Left cardiac atrium (tissue), 4 donors: ENCODE measurements at places on chromosomes 1 and 21. TPM values are rescaled to one million over a fixed set of nuclear protein-coding genes. Genes with fewer than 3 reads are reported as not detected.

CXADR gene
- total RNA-seq, result 9.8 TPM

PTTG1IP gene
- 195 TPM for total RNA-seq

PGLYRP4 gene
- not detected for total RNA-seq

PRAMEF1 gene
- not detected for total RNA-seq

MROH7 gene
- 4.5 TPM for total RNA-seq

SPRR2E gene
- not detected for total RNA-seq

GSTM1 gene
- total RNA-seq, result not detected

PPP1R8 gene
- 25.0 TPM for total RNA-seq

OLIG2 gene
- not detected for total RNA-seq

CHRM3 gene
- total RNA-seq, result 0.18 TPM

LRRC71 gene
- total RNA-seq, result not detected

AMY1A gene
- total RNA-seq, result not detected

GJA9 gene
- total RNA-seq, result not detected

CYP4A22 gene
- total RNA-seq, result not detected

TMEM82 gene
- total RNA-seq, result not detected

DIO1 gene
- not detected for total RNA-seq

CADM3 gene
- total RNA-seq, result 6.3 TPM
